ENCODE measurements at places on chromosomes 16 and 17. TPM values are rescaled to one million over a fixed set of nuclear protein-coding genes. Genes with fewer than 3 reads are reported as not detected.

- no peaks in the 10 kb centered on the region for H3K36me3 ChIP-seq
- peaks cover 3% of the 10 kb centered on the region for H3K27me3 ChIP-seq
- H3K4me3 ChIP-seq: no peak overlapping the region
- DNase-seq: no peak
Observed at GRCh38 chr16:82888591-82889001, 261.8 kb downstream of the CDH13 start.

DNA sequence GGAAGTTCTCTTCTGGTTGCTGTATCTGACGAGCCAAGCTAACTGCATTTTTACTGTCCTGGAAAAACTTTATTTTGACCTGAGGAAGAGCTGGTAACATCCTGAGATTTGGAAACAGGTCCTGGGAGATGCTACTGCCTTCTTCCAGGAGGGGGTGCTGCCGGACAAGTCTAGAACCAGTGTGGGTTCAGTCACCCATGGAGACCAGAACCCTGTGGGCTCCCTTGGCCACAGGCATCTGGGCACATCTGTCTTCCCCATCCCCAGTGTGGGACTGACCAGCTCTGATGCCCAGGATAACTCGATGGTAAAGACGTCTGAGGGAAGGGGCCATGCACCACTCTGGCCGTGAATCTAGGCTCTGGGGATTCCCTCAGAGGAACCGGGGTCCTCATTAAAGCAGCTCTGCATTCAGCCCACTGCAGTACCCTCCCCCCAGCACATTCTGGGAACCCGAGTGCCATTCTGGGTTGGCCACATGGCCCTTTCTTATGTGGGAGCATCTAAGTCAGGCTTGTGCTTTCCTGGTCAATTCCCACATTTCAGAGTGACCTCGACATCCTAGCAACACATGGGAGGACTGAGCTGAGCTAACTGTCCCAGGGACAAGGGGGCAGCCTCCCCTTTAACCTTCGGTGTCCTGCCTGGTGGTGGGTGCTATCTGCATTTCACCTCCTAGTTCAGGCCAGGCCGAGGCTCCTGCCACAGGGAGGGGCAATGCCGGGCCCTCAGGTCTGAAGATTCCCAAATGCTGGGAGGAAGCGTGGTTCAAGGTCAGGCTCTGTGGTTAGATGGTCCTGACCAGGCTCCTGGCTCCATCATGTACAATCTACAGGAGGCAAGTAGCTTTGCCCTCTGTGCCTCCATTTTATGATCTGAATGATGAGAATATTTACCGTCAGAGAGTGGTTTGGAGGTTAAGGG is 6.4 kb downstream of the C16orf86 start:
- H3K4me3 ChIP-seq: no peak overlapping the region
- no peaks in the 10 kb centered on the region for H3K27me3 ChIP-seq
- H3K36me3 ChIP-seq: no peaks in the 10 kb centered on the region
- DNase-seq: peak; percentile 90
- no peak overlapping the region for H3K27ac ChIP-seq

DNA sequence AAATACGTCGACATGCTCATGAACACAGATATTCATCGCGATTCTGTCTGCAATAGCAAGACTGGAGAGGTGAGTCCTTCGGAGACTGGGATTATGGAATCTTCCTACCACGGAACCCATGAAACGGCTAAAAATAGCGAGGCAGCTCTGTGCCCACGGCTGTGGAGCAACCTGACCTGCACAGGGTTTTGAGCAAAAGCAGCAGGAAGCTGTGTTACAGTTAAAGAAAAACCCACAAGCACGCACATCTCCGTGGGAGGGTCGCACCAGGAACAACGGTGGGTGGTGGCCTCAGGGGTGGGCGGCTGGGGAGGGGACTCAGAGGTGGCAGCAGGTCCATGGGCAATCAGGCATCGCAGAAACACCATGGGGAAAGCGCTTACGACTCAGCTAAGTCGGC is 24.8 kb downstream of the SLC38A10 start:
- H3K36me3 ChIP-seq: peaks cover 41% of the 10 kb centered on the region
- no peak overlapping the region for H3K4me3 ChIP-seq
- H3K4me1 ChIP-seq: peaks cover 8% of the 10 kb centered on the region
- DNase-seq: no peak
- no peaks in the 10 kb centered on the region for H3K27me3 ChIP-seq
- no peak overlapping the region for H3K27ac ChIP-seq

- no peak for DNase-seq
- no peaks in the 10 kb centered on the region for H3K4me1 ChIP-seq
- H3K27me3 ChIP-seq: no peaks in the 10 kb centered on the region
- H3K4me3 ChIP-seq: no peak overlapping the region
- no peaks in the 10 kb centered on the region for H3K36me3 ChIP-seq
Observed at GRCh38 chr16:6913566-6913965, 419.1 kb upstream of the RBFOX1 start.

GRCh38 chr17:36728030-36728991 is 126.9 kb downstream of the MRM1 start:
- H3K36me3 ChIP-seq: peaks cover 8% of the 10 kb centered on the region
- H3K27ac ChIP-seq: peak overlapping the region; percentile 94
- peaks cover 8% of the 10 kb centered on the region for H3K27me3 ChIP-seq
- peak overlapping the region; percentile 78 for H3K4me3 ChIP-seq
- peak; percentile 70 for DNase-seq

DNA sequence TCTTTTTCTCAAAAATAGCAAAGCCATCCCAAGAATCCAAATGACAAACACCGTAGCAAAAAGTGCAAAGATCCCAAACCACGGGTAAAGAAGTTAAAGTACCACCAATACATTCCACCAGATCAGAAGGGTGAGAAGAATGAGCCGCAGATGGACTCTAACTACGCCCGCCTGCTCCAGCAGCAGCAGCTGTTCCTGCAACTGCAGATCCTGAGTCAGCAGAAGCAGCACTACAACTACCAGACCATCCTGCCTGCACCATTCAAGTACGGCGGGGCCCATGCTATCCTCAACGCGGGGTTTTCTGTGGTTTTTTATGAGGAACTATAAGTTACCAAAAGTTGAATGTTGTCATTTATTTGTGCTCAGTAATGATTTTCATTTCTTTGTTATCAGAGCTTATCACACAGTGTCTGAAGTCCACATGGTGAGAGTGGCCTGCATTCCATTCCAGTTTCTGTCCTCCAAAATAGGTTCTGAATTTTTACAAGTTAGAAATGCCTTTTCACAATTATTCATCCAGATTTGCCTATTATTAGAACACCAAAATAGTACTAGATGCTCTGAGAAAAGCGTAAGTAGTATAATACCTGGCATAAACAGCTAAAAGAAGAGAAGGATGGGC is 169.2 kb downstream of the MRTFB start:
- H3K36me3 ChIP-seq: no peaks in the 10 kb centered on the region
- no peak for DNase-seq
- H3K27ac ChIP-seq: no peak overlapping the region
- H3K4me3 ChIP-seq: no peak overlapping the region

DNA sequence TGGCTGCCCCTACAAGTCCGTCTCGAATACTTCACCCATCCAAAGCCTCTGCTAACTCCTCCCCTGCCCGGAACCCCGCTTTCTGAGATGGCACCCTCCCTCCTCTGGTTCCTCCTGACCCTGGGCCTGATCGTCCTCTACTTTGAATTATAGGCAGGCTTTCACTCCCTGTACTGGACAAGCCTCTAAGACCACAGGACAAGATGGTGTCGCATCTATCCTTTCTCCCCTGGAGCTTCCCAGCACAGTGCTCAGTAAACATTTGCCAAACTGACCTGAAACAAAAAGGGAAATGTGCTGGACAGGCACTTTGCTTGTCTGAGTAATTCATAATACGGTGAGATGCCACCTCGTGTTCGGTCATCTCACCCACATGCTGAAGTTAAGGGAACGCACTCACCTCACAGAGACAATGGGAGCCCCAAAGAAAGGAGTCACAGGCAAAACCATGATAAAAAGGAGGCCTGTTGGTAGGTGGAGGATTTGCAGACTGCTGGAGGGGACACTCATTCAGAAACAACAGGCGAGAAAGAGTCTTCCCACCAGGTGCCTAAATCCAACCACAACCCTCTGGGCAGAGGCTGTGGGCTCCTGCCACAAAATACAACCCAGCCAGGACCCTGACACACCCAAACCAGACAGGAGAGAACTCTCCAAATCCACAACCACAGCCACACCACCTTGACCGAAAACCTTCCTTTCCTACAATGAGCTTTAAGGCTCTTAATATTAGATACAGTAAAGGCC is 28.2 kb downstream of the SNN start:
- DNase-seq: no peak
- no peak overlapping the region for H3K4me3 ChIP-seq
- peaks cover 63% of the 10 kb centered on the region for H3K36me3 ChIP-seq
- no peaks in the 10 kb centered on the region for H3K27me3 ChIP-seq
- peak overlapping the region; percentile 66 for H3K27ac ChIP-seq

GRCh38 chr17:37744961-37745800 is at the start of gene HNF1B:
Gene HNF1B, minus strand, starts transcription at chr17:37745059. Its CDS starts 175 bp downstream, at chr17:37744884.
- peaks cover 70% of the 10 kb centered on the region for H3K27me3 ChIP-seq
- no peaks in the 10 kb centered on the region for H3K36me3 ChIP-seq
- peak; percentile 71 for DNase-seq
- H3K27ac ChIP-seq: peak within 1 kb of the TSS; percentile 53

- no peaks in the 10 kb centered on the region for H3K36me3 ChIP-seq
- no peaks in the 10 kb centered on the region for H3K4me1 ChIP-seq
- H3K27me3 ChIP-seq: no peaks in the 10 kb centered on the region
- no peak overlapping the region for H3K4me3 ChIP-seq
Observed at GRCh38 chr17:10018461-10018891, 113.4 kb upstream of the RCVRN start.

GRCh38 chr17:47295874-47296255 is 27.9 kb upstream of the EFCAB13 start:
- H3K36me3 ChIP-seq: no peaks in the 10 kb centered on the region
- no peak for DNase-seq
- H3K4me3 ChIP-seq: no peak overlapping the region
- no peaks in the 10 kb centered on the region for H3K4me1 ChIP-seq
- H3K27ac ChIP-seq: no peak overlapping the region
- H3K27me3 ChIP-seq: peaks cover 6% of the 10 kb centered on the region

DNA sequence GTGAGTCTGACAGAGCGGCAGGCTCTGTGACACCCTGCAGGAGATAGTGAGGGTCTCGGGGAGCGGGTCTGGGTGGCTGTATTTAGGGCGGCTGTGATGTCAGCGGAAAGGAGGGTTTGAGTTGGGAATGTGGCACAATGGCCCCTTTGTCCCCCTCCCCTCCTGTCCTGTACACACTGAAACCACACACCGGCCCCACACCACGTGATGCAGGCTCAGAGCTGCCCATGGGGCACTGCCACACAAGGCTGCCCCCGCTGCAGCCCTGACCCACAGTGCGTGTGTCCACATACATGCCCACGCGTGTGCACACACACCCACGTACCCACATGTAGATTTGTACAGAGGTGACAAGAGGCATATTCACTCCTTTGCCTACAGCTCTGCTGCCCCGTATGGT is 15.3 kb downstream of the SGCA start:
- no peak overlapping the region for H3K27ac ChIP-seq
- H3K4me1 ChIP-seq: peaks cover 20% of the 10 kb centered on the region
- H3K36me3 ChIP-seq: no peaks in the 10 kb centered on the region
- H3K4me3 ChIP-seq: no peak overlapping the region
- DNase-seq: no peak

- H3K4me3 ChIP-seq: no peak overlapping the region
- no peak for DNase-seq
- H3K36me3 ChIP-seq: peaks cover 4% of the 10 kb centered on the region
- H3K27ac ChIP-seq: no peak overlapping the region
- H3K27me3 ChIP-seq: no peaks in the 10 kb centered on the region
- H3K4me1 ChIP-seq: no peaks in the 10 kb centered on the region
Observed at GRCh38 chr16:85650135-85650843, 37.2 kb downstream of the GSE1 start.

DNA sequence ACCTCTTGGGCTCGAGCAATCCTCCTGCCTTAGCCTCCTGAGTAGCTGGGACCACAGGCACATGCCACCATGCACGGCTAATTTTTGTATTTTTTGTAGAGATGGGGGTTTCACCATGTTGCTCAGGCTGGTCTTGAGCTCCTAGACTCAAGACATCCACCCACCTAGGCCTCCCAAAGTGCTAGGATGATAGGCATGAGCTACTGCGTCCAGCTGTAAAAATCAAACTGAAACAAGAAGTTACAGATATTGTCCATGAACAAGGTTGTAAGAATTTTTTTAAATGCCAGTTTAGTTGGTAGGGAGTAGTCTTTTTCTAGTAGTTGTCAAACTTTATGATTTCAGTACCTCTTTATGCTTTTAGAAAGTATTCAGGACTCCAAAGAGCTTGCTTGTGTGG is 424.4 kb upstream of the PMFBP1 start:
- H3K36me3 ChIP-seq: no peaks in the 10 kb centered on the region
- H3K4me1 ChIP-seq: no peaks in the 10 kb centered on the region

DNA sequence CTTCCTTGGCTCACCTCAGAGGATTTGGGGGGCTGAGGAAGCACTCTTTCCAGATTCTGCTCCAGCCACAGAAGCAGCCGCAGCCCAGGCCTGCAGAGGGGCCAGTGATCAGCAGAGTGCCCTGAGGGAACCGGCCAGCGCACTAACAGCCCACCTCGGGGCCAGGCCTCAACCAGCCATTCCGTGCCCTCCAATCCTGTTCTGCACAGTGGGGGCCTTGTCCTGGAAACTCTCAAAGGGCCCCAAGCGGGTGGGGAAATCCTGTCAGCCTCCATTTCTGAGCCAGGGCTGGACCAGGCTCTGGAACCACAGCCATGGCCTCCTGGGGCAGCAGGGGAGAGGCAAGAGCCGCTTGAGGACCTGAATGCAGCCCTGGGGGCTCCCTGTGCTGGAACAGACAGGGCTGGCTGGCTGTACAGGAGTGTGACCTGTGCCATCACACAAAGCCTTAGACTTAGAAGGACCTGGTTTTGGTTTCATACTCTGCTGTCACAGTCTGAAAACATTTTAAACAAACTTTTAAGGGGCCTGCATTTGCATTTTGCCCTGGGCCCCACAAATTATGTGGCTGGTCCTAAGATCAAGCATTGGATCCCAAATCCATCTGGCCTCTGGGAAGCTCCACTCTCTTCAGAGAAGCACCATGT is 10.0 kb downstream of the CNGB1 start:
- no peaks in the 10 kb centered on the region for H3K4me1 ChIP-seq
- H3K4me3 ChIP-seq: no peak overlapping the region
- H3K27me3 ChIP-seq: no peaks in the 10 kb centered on the region

GRCh38 chr16:47806309-47806847 is 345.2 kb downstream of the PHKB start:
- no peaks in the 10 kb centered on the region for H3K36me3 ChIP-seq
- H3K4me3 ChIP-seq: no peak overlapping the region
- H3K4me1 ChIP-seq: no peaks in the 10 kb centered on the region
- DNase-seq: no peak
- H3K27ac ChIP-seq: no peak overlapping the region

- peak overlapping the region; percentile 96 for H3K4me3 ChIP-seq
- DNase-seq: peak; percentile 86
- H3K4me1 ChIP-seq: peaks cover 42% of the 10 kb centered on the region
- H3K36me3 ChIP-seq: peaks cover 54% of the 10 kb centered on the region
- H3K27ac ChIP-seq: peak overlapping the region; percentile 97
Observed at GRCh38 chr16:56932721-56933619, 1.0 kb downstream of the HERPUD1 start.

The HS3ST2 gene
- total RNA-seq: not detected

The KRTAP17-1 gene
- not detected for total RNA-seq

All from activated CD4-positive, alpha-beta T cell treated with anti-CD3 and anti-CD28 coated beads, Interleukin-2, amount 10 ng/mL, durations not matched to agents 24 days and 14 days (primary cell).